ENCODE measurements at places on chromosomes 3 and 15.

DNA sequence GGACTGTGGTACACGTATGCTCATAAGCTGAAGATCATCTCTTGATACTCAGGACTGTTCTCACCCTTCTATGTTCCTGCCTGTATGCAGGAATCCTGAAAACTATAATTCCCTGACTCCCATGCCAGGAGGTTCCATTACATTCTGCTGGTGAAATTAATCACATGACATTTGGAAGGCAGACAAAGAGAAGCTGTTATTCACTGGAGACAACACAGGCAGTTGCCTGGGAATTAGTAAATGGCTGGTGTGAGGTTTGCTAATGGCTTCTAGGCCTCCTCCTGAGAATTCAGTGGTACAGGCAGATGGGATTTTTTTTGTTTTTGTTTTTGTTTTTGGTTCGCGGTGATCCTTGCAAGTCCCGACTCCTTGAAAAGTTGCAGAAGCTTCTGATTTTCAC, 91.4 kb downstream of the CTNNB1 start:
- DNase-seq = no peak

- DNase-seq = no peak
Measured at GRCh38 chr15:46014532-46014931, 379.7 kb downstream of the SQOR start.

GRCh38 chr3:35486295-35486694, 153.0 kb upstream of the ARPP21 start:
- DNase-seq = no peak

DNA sequence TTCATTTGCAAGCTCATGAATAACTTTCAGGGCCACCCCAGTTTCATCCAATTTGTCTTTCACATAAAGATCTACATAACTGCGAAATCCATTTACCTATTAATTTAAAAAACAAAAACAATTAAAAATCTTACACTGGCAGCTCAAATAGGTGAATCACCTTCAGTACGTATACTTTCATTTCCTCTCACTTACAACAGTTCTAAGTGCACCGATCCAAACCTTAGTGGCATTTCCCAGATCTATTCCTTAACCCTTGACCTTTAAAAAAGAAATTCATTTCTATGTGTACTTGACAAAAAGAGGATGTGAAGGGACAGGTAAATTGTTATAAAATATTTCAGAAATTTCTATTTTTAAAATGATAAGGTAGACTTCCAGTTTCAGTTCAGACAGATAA, 30.8 kb downstream of the TOP2B start:
- DNase-seq = no peak

GRCh38 chr15:40265875-40266274, 17.0 kb downstream of the ANKRD63 start:
- no peak for DNase-seq

DNA sequence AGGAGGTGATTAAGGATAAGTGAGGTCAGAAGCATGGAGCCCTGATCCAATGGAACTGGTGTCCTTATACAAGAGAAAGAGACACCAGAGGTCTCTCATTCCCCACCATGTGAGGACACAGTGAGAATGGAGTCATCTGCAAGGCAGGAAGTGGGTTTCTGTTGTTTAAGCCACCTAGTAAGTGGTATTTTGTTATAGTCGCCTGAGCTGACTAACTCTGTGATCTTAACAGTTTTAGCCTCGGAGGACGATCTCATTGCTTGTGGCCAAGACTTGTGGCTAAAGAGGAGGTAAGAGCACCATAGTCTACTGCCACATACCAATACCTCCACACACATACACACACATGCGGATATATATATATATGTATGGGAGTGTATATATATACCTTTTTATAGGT, 73.8 kb downstream of the MCTP2 start:
- DNase-seq = no peak

DNA sequence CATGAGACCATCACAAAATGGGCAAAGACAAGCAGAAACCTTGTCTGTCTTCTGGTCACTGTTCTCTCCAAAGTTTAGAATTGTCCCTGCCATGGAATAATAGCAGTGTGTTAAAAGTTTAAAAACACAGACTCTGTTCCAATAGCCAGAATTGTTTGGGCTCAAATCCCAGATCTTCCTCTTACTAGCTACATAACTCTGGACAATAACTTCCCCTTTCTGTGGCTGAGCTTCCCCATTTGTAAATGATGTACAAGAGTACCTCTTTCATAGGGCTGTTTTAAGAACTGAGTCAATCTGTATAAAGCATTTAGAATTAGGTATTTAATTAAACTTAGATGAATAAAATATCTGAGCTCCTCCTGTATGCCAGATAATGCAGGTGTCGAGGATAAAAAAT, 623.0 kb downstream of the NTRK3 start:
- DNase-seq = no peak

GRCh38 chr3:128763967-128764366, 38.0 kb downstream of the RAB7A start:
- DNase-seq = no peak

GRCh38 chr15:45630917-45631691, 3.7 kb upstream of the SQOR start:
- no peak for DNase-seq

- no peak for DNase-seq
Measured at GRCh38 chr3:4754180-4755086, 224.8 kb upstream of the BHLHE40 start.

DNA sequence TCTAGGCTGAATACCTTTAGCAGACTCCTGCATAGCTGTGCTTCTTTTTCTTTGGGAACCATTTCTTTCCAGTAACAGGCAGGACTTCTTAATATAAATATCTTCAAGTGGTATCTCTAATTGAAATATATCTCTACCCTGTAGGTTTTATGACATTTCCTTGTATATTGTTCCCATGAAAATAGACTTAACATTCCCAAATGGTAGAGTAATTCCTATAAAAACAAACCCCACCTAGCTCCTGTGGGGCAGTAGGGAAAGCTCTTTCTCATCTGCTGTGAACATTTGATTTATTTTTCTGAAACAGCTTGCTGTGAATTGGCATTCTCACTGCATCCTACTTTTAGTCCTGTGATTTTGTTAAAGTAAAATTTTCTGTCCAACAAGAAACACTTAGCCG, 20.8 kb downstream of the SELENOT start:
- no peak for DNase-seq

DNA sequence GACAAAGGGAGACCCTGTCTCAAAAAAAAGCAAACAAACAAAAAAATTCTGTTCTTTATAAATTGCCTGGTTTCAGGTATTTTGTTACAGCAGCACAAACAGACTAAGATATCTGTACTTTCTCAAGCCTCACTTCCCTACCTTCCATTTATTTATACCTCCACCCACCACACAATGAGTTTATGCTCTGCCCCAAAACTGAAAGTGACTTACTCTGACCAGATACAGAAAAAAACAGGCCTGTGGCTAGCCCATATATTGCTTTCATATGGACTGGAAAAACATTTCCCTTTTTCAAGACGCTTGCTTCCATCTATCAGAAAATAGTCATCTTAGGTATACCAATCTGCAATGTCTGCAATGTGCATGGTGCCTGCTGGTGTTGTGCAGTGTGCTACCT, 8.7 kb upstream of the GPD1L start:
- no peak for DNase-seq

DNA sequence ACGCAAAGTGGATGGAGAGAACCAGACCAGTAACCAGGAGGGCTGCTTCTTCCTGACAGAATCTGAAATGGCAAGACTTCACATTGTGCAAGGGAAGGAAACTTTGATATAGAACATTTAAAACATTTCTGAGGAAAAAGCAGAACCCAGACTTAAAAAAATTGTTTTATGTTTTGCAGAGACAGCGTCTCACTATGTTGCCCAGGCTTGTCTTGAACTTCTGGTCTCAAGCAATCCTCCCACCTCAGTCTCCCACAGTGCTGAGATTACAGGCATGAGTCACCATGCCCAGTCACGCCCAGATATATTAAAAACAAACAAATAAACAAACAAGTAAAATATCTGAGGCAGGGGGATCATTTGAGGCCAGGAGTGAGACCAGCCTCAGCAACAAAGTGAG, 46.2 kb downstream of the CRTAP start:
- DNase-seq = no peak

- no peak for DNase-seq
Measured at GRCh38 chr3:111616417-111617105, 21.4 kb upstream of the ZBED2 start.

DNA sequence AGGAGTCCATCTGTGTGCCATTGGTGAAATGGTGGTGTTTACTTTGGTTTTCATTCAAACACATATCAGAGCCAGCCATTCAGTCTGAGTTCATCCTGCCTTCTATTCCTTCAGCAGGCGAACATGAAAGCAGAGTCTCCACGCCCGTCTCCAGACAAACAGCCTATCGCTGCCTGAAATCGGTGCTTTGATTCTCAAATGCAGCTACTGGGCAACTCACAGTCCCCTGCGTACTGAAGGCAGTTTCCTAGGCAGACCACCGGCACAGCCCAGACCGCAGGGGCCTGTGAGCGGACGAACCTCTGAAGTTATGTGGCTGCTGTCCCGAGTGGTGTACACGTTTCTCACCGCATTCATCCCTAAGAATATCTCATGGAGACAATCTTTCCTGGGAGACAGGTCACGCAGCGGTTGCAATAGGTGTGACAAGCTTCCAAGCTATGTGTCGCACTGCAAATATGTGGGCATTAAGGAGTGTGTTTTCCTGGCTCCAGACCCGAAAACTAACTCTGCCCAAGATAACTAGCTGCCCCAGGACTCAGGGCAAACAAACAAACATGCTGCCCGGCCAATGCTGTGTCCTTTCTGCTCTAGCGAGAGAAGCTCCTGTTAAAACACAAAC, 16.9 kb upstream of the RYR3 start:
- no peak for DNase-seq

GRCh38 chr15:85676342-85677098, 118.2 kb downstream of the KLHL25 start:
- no peak for DNase-seq

DNA sequence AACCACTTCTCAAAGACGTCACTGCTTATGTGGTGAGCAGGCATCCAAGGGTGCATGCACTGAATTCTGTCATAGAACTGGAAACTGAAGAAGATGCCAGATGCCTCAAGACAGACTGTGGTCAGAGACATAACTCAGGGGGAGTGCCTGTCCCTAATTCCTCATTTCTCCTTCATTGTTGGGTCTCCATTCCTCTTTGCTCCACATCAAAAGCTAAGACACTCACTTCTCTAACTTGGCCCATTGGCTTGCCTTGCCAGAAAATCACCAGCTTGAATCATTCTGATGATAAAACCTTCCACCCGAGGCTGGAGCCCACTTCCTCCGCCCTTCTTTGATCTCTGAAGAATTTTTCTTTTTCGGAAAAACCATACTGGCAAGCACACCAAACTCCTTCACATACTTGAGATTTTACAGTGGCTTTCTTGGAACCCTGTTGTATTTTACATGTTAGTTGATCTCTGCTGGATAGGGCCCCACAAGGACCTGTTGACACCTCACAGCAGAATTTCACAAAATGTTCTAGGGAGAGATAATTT, 69.9 kb downstream of the COL8A1 start:
- no peak for DNase-seq

DNA sequence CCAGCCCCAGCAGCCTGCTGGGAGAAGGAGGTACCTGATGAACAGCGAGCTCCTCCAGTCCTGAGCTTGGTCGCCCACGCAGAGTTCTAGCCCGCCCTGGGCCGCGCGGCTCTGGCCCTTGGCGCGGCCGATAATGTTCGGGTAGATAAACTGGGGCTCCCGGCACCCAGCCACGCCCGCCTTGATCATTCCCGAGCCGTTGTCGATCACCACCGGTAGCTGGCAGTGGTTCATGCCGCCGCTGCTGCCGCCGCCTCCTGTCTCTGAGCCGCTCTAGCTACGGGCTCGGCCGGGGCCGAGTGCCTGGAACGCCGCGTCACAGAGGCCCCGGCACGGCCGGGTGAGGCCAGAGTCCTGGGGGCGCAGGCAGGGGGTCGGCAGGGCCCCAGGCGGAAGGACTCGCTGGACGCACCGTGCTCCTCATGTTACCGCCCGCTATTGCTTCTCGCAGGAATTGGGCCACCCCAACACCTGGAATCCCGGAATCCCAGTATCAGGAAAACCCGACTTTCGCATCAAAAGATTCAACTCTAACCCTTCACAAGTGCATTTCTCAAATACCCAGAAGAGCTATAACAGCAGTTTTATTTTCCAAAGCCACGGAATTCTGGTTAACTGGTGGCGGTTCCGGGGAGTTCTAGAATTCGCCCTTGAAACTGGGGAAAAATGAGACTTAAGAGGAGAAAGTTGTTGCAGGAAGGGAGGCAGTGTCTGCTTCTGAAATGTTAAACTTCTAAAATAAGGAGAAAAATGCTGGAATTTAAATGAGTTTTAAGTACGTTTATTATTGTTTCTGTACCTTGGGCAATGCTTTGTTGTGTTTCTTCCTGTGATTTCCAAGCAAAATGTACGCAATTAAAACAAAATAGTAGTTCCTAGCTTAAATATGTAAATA, at the start of gene ACTRT3:
TSS of gene ACTRT3 (minus strand) at position 275 of the 895 bp plus-strand sequence. CDS start at position 234, 41 bp downstream.
- no peak for DNase-seq

- DNase-seq = no peak
Measured at GRCh38 chr3:12708584-12709192, 44.8 kb upstream of the RAF1 start.

DNA sequence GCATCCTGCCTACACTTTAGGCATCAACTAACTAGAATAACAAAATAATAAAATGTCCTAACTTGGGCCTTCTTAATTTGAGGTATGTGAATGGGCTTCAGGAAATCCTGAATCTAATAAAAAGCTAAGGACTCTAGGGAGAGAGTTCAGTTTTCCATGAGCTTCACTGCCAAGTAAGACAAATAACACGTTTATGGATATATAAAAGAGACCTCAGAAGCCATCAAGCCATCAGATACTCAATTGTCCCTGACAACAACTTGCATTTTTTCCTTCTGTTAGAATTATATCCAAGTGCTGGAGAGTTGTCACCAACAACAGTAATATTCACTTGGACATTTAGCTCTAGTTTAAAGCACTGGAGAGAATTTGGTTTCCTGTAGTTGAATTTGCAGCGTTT, 102.4 kb upstream of the IGSF10 start:
- no peak for DNase-seq

DNA sequence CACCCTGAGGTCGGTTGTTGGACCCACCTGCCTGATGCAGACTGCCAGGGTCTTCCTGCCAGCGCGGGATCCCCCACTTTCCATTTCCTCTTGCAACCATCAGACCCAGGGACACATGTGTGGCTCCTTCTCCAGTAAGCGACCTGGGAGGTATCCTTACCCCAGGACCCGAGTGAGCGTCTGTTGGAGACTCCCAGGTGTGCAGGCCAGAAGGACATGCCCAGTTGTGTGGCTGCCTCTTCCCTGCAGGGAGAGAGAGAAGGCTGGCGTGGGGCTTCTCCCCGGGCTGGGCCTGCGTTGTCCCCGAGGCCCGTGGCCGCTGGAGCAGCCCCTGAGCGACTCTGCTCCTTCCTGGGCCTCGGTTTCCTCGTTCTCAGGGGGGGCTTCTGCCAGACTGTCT, 56.8 kb downstream of the APBA2 start:
- DNase-seq = no peak

- no peak for DNase-seq
Measured at GRCh38 chr3:79175870-79176269, 591.9 kb downstream of the ROBO1 start.

DNA sequence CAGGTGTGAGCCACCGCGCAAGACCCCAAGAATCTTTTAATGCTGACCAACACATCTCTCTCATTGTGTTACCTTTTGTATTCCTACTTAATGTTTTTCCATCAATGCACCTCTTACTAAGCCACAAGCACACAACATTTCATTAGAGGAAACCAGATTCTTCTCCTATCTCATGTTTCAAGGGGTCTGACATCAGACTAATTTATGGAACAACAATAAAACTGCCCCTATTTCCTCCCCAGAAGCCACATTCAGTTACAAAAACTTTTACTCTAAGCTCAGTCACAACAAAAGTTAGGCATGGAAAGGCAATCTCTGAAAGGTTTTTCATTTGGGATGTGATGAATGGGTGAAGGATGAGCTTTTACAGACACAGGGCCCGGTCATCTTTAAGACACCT, 251.8 kb downstream of the MAGI1 start:
- no peak for DNase-seq
